Activated CD4-positive, alpha-beta memory T cell treated with anti-CD3 and anti-CD28 coated beads for 36 hours (primary cell): ENCODE measurements at places on chromosomes 7 and 10. TPM values are rescaled to one million over a fixed set of nuclear protein-coding genes. Genes with fewer than 3 reads are reported as not detected.
A peak's percentile ranks its signal among the peaks of the same experiment; 100 is the strongest.

DNA sequence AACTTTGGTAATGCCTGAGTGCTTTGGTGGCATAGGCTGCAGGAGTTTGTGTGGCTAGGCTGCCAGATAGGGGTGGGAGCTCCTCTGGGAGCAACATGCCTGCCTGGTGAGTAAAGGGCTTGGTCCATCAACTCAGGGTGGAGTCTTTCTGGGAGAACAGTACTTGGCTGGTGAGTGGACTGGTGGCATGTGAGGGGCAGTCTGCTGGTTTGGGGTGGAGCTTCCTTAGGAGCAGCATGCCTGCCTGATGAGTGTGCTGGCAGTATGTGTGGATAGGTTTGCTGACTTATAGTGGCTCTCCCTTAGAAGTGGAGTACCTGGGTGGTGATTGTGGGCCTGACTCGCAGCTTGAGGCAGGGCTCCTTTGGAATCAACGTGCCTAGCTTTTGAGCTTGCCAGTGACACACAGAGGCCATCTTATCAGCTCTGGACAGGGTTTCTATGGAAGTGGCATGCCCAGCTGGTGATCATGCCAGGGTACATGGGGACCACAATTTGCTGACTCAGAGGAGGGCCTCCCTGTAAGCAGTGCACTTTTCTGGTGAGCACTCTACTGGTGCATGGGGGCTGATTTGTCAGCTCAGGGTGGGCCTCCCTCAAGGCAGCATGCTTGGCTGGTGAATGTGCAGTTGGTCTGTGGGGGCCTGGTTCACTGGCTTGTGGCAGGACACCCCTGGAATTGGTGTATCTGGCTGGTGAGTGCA, 35.0 kb upstream of the SRI start:
- H3K36me3 ChIP-seq: no peaks in the 10 kb centered on the region
- H3K27me3 ChIP-seq: peaks cover 7% of the 10 kb centered on the region
- no peak for DNase-seq
- H3K4me3 ChIP-seq: no peak overlapping the region
- no peaks in the 10 kb centered on the region for H3K4me1 ChIP-seq
- no peak overlapping the region for H3K27ac ChIP-seq

DNA sequence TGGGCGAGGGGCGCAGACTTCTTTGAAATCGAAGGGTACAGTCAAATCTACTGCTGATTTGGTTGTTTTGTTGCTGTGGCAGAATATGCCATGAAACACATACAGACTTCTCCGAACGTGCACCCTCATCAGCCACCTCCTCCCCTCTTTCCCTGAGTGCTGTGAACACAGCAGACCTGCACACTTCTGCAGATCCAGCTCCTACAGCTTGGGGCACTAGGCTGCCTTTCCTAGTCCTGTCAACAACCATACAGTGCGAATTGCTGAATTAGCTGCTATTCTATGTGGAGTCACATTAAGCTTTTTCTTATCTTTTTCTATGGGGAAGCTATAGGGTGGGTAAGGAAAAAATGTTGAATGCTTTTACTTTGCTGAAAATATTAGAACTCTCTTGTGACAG, 57.5 kb downstream of the COL17A1 start:
- peaks cover 14% of the 10 kb centered on the region for H3K4me1 ChIP-seq
- peak; percentile 50 for DNase-seq
- no peaks in the 10 kb centered on the region for H3K27me3 ChIP-seq
- H3K4me3 ChIP-seq: no peak overlapping the region
- peak overlapping the region; percentile 5 for H3K27ac ChIP-seq

DNA sequence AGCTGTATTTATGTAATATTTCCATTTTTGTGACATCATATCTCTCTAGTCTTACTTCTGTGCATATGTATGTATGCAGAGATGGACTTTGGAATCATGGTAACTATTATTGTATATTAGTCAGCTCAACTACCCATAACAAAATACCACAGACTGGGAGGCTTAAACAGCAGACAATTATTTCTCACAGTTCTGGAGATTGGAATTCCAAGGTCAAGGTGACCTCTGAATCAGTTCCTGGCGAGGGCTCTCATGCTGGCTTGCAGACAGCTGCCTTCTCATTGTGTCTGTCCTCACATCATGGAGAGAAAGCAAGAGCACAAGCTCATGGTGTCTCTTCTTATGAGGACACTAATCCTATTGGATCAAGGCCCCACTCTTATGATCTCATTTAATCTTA, 79.1 kb downstream of the RAMP3 start:
- H3K27ac ChIP-seq: no peak overlapping the region
- no peak for DNase-seq
- H3K4me3 ChIP-seq: no peak overlapping the region
- H3K27me3 ChIP-seq: peaks cover 25% of the 10 kb centered on the region

- H3K4me1 ChIP-seq: peaks cover 32% of the 10 kb centered on the region
- no peak overlapping the region for H3K4me3 ChIP-seq
- no peaks in the 10 kb centered on the region for H3K27me3 ChIP-seq
- no peak overlapping the region for H3K27ac ChIP-seq
- DNase-seq: no peak
- no peaks in the 10 kb centered on the region for H3K36me3 ChIP-seq
These were observed 151.3 kb upstream of the ADO start for GRCh38 chr10:62653254-62653653.

- H3K27me3 ChIP-seq: peaks cover 2% of the 10 kb centered on the region
- no peak for DNase-seq
- H3K4me1 ChIP-seq: no peaks in the 10 kb centered on the region
These were observed 10.4 kb upstream of the TNKS2 start for GRCh38 chr10:91787810-91788209.

Gene AGAP6
- 11.6 TPM for total RNA-seq
